ENCODE measurements at places on chromosomes 7 and 10.

DNA sequence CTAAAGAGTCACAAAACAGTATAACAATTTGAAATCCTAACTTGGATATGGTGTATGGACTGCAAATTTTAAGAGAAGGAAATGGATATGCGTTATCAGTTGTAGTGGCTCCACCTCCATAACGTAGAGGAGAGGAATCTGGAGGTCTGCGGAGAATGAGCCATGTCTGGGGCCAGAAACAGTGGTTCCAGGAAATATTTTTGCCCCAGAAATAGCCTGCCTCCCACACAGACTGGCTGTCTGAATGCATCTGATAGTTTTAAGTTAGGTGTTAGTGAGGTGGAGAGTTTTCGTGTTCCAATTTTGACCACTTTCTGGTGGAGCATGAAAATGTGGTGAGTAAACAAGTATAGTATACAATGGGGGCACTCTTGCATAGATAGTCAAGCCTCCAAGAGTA is 1.6 kb downstream of the PHTF2 start:
- DNase-seq = no peak

GRCh38 chr7:148852272-148852671 is 31.8 kb downstream of the EZH2 start:
- no peak for DNase-seq

GRCh38 chr7:91504919-91505318 is 240.7 kb downstream of the FZD1 start:
- DNase-seq = no peak

DNA sequence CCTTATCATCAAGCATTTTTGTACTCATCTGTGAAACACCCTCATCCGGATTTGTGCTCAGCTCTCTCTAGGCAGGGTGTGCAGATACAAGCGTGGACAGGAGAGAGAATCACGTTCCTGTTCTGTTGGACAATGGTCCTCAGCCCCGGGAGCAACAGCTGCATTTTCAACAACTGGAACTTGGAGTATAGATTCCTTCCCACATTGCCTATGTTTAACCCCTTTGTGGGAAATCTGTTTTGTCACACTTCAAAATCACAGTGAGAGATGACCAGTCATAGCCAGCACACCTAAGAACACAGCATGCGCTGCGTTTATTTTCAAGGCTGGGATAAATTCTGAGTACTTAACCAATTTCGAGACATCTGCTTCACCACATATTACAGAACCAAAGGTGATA is 32.5 kb downstream of the MAP3K8 start:
- no peak for DNase-seq

- no peak for DNase-seq
Observed at GRCh38 chr7:114073701-114074100, 154.9 kb upstream of the PPP1R3A start.

DNA sequence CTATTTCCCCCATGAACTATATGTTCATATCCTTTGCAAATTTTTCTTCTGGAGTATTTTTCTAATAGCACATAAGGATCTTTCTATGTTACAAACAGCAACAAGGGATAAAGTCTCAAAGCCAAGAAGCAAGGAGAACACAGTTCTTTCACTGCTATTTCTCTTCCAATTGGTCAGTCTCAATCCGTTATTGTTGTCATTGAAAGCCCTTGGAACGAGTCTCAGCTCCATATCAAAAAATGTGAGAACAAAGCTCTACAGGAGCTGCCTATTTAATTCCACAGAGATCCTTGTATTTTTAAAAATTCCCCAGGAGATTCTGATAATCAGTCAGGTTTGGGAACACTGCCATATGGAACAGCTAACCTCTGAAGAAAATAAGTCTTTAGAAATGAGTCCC is 15.7 kb downstream of the SLC35B4 start:
- no peak for DNase-seq

GRCh38 chr7:20438694-20439376 is 108.1 kb downstream of the ITGB8 start:
- no peak for DNase-seq

DNA sequence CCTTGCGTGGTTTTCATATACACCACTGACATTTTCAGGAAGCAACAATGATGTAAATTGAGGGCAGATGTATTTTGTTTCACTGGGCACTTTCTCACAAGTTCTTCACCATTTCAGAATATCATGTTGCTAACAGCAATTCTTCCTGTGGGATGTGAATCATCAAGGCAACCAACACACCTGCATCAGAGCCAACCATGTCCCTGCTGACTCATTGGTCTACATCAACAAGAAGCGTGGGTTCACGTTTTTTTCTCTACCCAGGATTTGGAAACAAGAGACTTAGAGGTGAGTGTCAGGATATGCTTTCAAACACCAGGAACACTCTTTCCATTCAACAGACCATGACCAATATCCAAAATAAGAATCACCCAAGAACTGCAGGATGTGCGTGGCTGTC is 203.9 kb downstream of the TEX36 start:
- DNase-seq = peak; percentile 2

DNA sequence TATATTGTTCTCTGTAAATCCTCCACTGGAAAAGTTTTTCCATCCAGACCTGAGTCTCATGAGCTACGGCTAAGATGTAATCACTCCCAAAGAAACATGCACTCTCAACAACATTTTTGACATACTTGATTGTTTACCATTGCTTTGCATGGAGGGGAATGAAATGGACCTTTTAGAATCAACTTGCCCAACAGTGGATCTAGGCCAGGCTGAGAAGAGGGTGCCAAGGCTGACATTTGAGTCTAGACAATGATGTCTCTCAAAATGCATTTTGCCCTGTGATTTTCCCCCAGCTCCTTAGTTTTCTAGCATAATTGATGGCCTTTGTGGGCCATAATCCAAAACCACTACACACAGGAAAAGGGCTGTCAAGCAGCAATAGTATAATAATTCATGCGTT is 297.9 kb upstream of the KLF6 start:
- no peak for DNase-seq

- no peak for DNase-seq
Observed at GRCh38 chr10:116098411-116099022, 174.5 kb downstream of the GFRA1 start.

GRCh38 chr7:33932832-33933468 is 27.6 kb downstream of the BMPER start:
- DNase-seq = peak; percentile 70

- DNase-seq = no peak
Observed at GRCh38 chr7:42606193-42606905, 305.5 kb downstream of the C7orf25 start.

DNA sequence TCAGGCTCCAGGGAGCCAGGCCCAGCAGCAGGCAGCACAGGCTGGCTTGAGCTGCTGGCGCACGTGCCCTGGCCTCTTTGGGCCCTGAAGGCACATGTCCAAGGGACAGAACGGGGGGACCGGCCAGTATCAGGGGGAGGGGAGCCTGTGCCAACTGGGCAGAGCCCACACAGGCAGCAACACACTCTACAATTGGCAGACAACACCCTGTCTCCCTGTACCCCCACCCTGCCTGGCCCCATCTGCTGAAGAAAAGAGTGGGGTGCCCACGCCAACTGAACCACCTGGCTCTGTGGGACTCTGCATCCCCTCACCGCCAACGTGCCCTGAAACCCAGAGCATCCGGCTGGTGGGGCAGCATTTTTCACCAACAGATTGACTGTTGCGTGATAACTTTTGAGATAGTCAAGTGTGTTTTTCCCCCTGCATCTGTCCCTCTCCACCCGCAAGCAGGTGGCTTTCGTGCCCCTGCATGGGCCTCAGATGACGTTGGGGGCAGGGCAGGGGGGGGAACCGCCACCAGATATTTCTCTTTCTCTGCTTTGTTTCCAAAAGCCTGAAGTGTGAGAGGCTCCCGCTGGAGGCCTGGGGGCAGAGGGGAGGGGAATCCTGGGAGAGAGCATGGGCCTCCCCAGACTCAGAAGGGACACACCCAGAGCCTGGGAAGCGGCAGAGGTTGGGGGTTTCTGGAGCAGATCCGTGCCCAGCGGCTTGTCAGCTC is 21.8 kb downstream of the SLIT1 start:
- DNase-seq = no peak

GRCh38 chr10:131085091-131085860 is 226.2 kb downstream of the TCERG1L start:
- no peak for DNase-seq

GRCh38 chr10:66792441-66792840 is 133.4 kb upstream of the LRRTM3 start:
- no peak for DNase-seq

- peak; percentile 19 for DNase-seq
Observed at GRCh38 chr7:150784120-150784736, 15.9 kb downstream of the TMEM176B start.

DNA sequence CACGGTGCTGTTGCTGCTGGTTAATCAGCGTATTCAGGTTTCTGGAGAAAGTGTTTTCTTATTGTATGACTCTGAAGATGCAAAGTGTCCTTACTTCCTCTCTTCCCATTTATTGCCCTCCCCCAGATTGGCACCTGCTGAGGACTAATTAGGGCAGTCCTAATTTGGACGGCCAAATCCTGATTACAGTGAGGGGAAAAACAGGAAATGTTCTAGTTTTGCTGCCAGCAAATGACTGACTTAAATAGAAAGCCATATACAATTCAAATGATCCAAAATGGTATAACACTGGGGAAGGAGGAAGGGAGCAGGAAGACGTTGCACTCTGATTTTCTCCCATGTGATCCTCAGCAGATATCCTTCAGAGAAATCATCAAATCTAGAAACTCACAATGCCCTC is 222.4 kb upstream of the LRGUK start:
- DNase-seq = no peak

GRCh38 chr10:88499569-88500470 is 83.3 kb downstream of the RNLS start:
- DNase-seq = no peak

DNA sequence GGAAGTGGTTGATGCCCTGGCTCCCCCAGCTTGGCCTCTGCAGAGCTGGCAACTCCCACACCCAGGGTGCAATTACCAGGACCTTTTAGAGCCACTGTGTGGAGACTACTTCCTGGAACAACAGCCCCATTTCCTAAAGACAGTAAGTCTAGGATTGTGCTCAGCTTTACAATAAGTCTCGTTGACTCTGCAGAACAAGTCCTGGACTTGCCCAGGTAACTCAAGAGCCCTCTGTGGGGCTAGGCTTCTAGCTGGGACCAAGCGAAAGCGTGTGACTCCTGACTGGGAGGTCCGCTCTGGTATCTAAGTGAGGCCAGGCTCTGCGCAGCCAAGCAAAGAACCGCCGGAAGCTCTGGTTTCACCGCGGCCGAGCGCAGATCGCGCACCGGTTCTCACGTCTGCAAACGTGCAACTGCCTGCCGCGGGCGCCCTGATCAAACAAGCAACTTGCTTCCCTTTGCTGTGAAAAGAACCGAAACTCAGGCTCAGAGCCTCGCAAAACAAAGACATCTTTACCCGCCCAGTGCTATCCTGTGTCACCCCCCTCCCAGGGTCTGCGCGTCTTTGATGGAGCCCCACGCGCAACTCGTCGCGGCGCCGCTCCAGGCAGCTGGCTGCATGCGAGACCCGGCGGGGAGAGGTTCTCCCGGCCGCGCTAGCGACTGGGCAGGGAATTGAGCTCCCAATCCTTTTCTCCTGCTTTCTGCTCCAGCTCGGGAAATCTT is 4.4 kb upstream of the PDLIM1 start:
- DNase-seq = peak; percentile 53

- peak; percentile 62 for DNase-seq
Observed at GRCh38 chr10:110279407-110279986, 25.2 kb downstream of the SMNDC1 start.

DNA sequence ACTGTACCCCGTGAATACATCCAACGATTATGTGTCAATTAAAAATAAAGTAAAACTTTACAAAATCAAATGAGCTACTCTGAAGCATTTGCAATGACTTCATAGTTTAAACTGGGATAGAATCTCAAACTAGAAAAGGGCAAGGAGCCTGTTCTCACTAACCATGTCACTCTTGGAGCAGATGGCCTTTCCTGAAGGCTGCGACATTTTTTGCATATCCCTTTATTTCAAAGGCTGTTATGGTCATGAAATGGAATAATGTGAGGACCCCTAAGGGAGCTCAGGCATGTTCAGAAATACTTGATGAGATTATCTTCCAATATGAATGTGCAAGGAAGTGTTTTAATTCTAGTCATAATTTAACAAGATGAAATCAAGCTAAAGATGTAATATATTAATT is 679.4 kb downstream of the NRG3 start:
- DNase-seq = no peak

DNA sequence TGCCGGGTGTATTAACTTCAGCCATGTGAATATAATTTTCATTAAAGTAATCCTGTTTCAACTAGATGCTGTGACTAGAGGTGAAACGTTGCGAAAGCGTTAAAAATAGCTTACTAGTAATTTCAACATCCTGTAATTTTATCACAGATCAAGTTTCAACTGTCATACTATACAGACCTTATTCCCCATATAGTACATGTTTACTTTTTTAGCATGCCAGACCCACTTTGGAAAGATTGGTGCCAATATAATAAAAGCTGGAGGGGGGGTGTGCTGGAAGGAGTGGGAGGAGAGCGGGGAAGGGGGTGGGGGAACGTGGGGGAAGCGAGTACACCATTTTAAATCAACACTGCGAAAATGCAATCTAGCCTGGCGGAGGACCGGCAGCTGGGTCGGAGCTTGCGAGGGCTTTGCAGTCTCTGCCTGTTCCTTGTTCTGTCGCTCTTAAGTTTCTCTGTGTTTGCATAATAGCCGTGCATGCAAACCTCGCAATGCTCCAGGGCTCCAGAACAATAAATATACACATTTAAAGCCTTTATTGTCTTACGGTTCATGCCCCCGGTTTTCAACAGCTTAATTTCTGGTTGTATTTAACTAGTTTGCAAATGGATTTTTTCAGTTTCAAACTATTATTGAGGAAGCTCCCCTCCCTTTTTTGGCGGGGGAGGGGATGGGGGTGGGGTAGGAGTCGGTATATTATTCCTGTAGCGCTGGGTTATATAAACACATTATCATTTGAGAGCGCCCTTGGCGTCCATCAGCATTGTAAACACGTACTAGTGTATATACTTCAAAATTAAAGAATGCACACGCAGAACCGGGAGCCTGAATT is 1.3 kb upstream of the ARID5B start:
- DNase-seq = peak; percentile 59

GRCh38 chr7:19116121-19117090 is 1.0 kb downstream of the TWIST1 start:
- DNase-seq = no peak

- no peak for DNase-seq
Observed at GRCh38 chr10:96397902-96398301, 39.1 kb upstream of the OPALIN start.

GRCh38 chr10:111835574-111835973 is 348.0 kb downstream of the GPAM start:
- no peak for DNase-seq

DNA sequence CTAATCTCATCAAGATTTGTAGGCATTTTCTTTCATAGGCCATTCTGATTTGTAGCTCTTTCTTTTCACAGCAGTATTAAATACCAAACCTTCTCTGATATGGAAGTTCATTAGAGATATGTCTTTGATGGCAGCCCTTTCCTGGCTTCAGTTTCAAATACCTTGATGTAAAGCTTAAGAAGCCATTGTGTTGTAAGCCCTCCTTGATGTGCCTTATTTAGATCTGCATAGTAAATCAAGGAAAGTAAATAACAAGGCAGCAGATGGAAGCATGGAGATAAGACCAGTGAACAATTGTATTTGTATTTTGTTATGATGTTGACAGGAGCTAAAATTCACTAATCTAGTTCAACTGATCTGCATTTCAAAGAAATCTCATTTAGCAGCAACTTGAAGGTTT is 234.9 kb upstream of the PPP1R3A start:
- DNase-seq = no peak

GRCh38 chr10:66591865-66592264 is 334.0 kb upstream of the LRRTM3 start:
- DNase-seq = no peak
